ENCODE measurements at places on chromosomes 13 and 19.

- H3K36me3 ChIP-seq, result peaks cover 44% of the 10 kb centered on the region
- H3K27ac ChIP-seq, result no peak overlapping the region
- peaks cover 11% of the 10 kb centered on the region for H3K4me1 ChIP-seq
- DNase-seq, result peak; percentile 63
- H3K27me3 ChIP-seq, result no peaks in the 10 kb centered on the region
- no peak overlapping the region for H3K4me3 ChIP-seq
These were observed 3.6 kb upstream of the LIN7B start for GRCh38 chr19:49110567-49110966.

GRCh38 chr13:113747291-113747833, 11.7 kb upstream of the TMEM255B start:
- H3K4me3 ChIP-seq, result no peak overlapping the region
- no peak overlapping the region for H3K27ac ChIP-seq
- H3K4me1 ChIP-seq, result peaks cover 6% of the 10 kb centered on the region
- H3K27me3 ChIP-seq, result peaks cover 47% of the 10 kb centered on the region
- no peak for DNase-seq

DNA sequence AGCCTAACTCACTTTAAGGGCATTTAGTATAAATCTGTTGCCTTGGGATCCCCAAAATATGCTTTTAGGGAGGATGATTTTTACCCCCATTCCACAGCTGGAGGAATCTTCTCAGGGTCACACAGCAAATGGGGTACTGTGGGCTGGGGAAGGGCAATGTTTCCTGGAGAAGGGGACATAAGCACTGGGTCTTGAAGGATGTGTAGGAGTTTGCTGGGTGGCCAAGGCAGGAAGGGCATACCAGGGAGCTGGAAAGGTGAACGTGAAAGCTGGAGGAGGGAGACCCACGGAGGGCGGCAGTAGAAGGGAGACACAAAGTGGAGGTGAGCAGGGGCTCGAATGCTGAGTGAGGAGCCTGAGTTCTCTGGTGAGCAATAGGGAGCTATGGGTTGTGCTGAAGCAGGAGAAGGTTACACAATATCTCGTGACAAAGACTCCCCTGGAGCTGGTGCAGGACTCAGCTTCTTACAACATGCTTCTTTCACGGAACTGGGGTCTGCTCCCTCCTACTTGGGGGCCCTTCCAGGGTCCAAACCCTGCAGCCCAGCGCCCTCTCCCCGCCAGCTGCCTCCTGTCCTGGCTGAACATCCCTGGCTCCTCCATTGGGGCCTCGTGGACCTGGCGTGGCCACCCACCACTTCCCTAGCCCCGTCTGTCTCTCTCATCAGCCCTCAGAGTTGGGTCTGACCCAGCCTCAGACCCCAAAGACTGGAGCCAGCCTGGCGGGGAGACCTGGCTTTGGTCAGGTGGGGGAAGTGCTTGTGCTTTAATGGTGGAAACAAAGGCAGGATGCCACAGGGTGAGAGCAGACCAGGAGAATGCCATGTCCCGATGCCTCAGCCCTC, 11.1 kb downstream of the CILP2 start:
- H3K27ac ChIP-seq, result no peak overlapping the region
- peaks cover 8% of the 10 kb centered on the region for H3K36me3 ChIP-seq
- H3K4me1 ChIP-seq, result peaks cover 19% of the 10 kb centered on the region
- H3K27me3 ChIP-seq, result peaks cover 53% of the 10 kb centered on the region
- DNase-seq, result peak; percentile 27

DNA sequence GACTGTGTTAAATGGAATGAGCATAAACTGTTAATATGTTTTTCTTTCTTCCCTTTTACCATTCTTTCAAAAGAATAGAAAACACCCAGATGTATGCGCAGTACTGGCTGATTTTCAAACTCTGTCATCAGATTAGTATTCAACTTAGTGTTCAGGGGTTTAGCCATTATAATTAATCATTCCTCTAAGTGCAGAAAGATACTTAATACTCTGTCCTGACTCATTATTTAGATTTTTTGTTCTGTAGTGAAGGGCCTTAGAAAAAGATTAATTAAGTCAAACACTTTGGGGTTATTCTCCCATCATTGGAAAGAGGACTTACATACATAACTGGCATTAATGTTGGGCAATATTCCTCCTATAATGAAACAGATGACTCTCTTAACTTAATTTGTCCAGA, 1316.7 kb upstream of the SLC10A2 start:
- no peaks in the 10 kb centered on the region for H3K36me3 ChIP-seq
- no peak overlapping the region for H3K27ac ChIP-seq
- H3K4me3 ChIP-seq, result no peak overlapping the region
- H3K4me1 ChIP-seq, result peaks cover 2% of the 10 kb centered on the region

DNA sequence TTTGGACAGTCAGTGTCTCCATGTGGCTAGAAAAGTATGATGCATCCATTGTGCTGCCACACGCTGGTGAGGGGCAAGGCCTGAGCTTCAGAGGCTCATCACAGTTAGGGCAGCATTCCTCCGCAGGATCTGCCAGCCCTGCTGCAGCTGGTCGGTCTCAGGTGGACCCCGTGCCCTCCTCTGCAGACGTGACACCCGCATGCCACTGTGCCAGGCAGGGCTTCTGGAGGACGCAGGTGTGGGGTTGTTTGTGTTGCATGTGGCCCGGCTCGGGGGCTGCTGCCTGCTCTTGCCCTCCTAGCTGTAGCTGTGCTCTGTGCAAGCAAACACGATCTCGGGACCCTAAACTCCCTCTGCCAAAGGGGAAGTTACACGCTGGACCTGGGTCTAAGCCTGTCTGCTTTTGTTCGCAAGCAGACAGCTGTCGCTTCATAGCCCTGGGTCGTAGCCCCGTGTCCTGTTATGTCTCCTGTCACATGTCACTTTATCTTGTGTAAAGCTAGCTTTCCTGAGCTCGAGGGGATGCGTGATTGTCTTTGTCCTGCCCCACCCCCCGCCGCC, 45.3 kb downstream of the SLC7A9 start:
- peaks cover 39% of the 10 kb centered on the region for H3K27me3 ChIP-seq
- no peak overlapping the region for H3K4me3 ChIP-seq
- DNase-seq, result no peak
- H3K36me3 ChIP-seq, result no peaks in the 10 kb centered on the region
- no peak overlapping the region for H3K27ac ChIP-seq

- H3K4me3 ChIP-seq, result no peak overlapping the region
- no peak overlapping the region for H3K27ac ChIP-seq
- no peaks in the 10 kb centered on the region for H3K27me3 ChIP-seq
- H3K36me3 ChIP-seq, result peaks cover 12% of the 10 kb centered on the region
- no peak for DNase-seq
- H3K4me1 ChIP-seq, result peaks cover 7% of the 10 kb centered on the region
These were observed 19.8 kb downstream of the ADPRHL1 start for GRCh38 chr13:113433391-113433916.

DNA sequence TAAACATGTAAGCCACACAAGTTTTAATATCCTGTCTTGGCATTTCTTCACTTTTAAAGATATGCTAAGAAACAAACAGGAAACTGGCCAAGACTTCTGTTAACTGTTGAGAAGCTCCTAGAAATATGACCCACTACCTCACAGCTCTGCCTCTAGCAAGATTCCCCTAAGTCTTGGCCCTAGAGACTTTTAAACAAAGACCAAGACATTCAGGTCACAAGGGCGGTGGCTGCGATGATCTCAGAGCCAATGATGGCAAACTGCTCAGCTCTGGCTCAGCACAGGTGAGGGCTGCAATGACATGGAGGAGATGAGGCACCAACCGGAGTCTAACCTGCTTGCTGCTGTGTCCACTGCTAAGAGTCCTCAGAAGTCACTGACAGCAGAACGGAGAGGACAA, 114.8 kb downstream of the SUCLA2 start:
- H3K4me1 ChIP-seq, result no peaks in the 10 kb centered on the region
- no peaks in the 10 kb centered on the region for H3K27me3 ChIP-seq
- H3K27ac ChIP-seq, result no peak overlapping the region
- no peak for DNase-seq
- no peaks in the 10 kb centered on the region for H3K36me3 ChIP-seq

GRCh38 chr19:47512183-47512947, 2.5 kb downstream of the NAPA start:
- peaks cover 11% of the 10 kb centered on the region for H3K36me3 ChIP-seq
- H3K4me3 ChIP-seq, result peak overlapping the region; percentile 20
- H3K27ac ChIP-seq, result peak overlapping the region; percentile 53

DNA sequence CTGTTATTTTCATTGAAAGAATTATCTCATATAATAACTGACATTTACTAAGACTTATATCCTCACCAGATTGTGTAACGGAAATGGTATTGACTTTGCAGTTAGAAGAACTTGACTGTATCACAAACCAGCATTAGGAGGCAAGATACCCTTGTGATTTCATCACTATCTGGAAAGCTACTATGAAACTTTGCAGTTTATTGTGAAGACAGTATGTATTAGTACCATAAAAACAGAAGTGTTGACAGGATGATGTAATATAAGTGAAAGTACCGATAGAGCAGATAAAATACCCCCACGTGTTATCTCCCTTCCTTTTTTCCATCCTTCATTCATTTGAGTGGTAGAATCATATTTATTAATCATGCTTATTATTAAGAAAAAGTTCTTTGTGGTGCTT, 365.7 kb upstream of the KLHL1 start:
- H3K27ac ChIP-seq, result no peak overlapping the region
- H3K4me1 ChIP-seq, result no peaks in the 10 kb centered on the region
- no peaks in the 10 kb centered on the region for H3K36me3 ChIP-seq
- no peaks in the 10 kb centered on the region for H3K27me3 ChIP-seq
- H3K4me3 ChIP-seq, result no peak overlapping the region

DNA sequence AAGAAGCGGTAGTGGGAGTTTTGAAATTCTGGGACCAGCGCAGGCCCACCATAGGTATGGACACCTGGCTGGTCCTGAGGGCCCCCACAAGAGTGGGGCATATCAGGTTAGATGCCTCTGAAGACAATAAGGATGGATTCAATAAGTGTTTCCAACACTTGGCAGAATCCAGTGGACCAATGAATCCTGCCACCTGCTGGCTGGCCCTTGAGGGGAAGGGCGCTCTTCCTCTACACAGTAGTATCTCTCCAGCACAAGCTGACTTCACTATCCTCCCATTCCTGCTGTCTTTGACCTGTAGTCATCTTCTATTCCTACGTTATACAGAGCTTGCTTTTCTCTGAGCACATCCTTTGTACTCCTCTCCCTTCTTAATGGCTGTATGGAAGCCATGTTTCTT, 199.7 kb upstream of the TSHZ3 start:
- no peaks in the 10 kb centered on the region for H3K36me3 ChIP-seq
- H3K27me3 ChIP-seq, result peaks cover 40% of the 10 kb centered on the region
- no peak overlapping the region for H3K4me3 ChIP-seq
- H3K4me1 ChIP-seq, result no peaks in the 10 kb centered on the region
- DNase-seq, result peak; percentile 30
- H3K27ac ChIP-seq, result no peak overlapping the region

GRCh38 chr19:29323021-29323430, 110.1 kb upstream of the UQCRFS1 start:
- H3K4me3 ChIP-seq, result no peak overlapping the region
- H3K27me3 ChIP-seq, result no peaks in the 10 kb centered on the region
- H3K36me3 ChIP-seq, result no peaks in the 10 kb centered on the region
- DNase-seq, result no peak

DNA sequence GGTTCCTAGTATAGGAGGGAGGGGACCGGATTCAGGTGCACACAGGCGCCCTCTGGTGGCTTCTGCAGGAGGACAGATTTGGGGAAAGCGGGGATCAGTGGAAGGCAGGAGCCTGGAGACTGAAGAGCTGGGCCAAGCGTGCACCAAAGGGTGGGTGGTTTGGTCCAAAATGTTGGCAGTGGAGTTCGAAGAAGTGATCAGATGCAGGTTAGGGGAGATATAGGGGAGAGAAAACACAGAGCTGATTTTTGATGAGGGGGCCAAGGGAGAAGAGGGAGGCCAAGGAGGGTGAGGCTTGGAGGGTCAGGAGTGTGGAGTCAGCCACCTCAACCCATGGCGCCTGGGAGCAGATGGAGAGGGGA, 6.8 kb upstream of the CARM1 start:
- no peaks in the 10 kb centered on the region for H3K27me3 ChIP-seq
- no peaks in the 10 kb centered on the region for H3K36me3 ChIP-seq
- peak overlapping the region; percentile 25 for H3K4me3 ChIP-seq

DNA sequence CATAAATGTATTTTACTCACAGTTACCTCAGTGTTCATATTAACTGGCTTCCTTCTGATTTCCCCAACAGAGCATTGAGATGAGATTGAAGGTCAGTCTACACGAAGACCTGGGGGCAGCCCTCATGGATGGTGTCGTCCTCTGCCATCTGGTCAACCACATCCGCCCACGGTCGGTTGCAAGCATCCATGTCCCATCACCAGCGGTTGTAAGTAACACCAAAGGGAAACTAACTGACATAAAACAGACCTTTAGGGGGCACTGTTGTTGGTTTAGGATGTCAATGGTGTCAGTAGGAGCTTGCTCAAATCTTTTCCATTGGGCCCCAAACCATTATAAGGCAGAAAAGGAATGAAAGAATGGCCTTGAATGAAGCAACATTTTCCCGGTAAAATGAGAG, 68.2 kb downstream of the ESD start:
- no peaks in the 10 kb centered on the region for H3K4me1 ChIP-seq
- peak; percentile 12 for DNase-seq
- H3K4me3 ChIP-seq, result no peak overlapping the region

DNA sequence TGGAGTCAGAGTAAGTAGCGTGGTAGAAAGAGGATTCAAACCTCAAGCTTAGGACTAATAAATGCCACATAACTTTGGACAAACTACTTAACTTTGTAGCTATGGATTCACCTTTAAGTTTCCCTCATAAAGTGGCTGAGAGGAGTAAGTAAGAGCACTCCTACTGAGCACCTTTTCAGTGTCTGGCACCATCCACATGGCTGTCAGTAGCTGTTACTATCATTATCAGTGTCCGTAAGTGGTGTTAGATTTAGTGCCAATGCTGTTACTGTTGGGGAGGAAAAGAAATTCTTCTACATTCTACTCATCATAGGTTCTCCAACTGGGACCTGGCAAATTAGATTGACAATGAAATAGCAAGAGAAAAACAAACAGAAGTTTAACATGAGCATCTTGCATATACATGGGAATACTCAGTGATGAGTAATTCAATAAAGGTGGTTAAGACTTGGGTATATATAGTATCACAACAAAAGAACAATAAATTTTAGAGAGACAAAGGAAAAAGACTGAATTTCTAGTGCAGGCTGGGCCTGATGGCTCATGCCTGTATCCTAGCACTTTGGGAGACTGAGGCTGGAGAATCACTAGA, 165.6 kb upstream of the NBEA start:
- H3K4me1 ChIP-seq, result no peaks in the 10 kb centered on the region
- no peak overlapping the region for H3K4me3 ChIP-seq
- DNase-seq, result no peak
- no peaks in the 10 kb centered on the region for H3K27me3 ChIP-seq

DNA sequence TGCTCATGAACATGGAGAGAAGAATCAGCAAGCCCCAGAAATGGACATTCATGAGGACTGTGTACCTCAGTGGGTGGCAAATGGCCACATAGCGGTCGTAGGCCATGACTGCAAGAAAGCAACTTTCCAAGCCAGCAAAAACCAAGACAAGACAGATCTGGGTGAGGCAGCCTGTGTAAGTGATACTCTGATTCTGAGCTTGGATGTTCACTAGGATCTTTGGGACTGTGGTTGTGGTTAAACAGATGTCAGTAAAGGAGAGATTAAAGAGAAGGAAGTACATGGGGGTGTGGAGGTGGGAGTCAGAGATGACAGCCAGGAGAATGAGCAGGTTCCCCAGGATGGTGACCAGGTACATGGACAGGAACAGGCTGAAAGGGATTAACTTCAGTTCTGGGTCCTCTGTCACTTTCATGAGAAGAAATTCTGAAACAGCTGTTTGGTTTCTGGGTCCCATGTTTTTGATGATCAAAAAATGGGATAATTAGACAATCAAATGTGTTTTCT, at the start of gene OR7G1:
Gene OR7G1 (minus strand): TSS at position 457 of the 507 bp plus-strand sequence. CDS start 0 bp downstream, at position 457.
- H3K4me1 ChIP-seq, result no peaks in the 10 kb centered on the region
- H3K27ac ChIP-seq, result no peak within 1 kb of the TSS
- H3K4me3 ChIP-seq, result no peak within 1 kb of the TSS
- H3K27me3 ChIP-seq, result no peaks in the 10 kb centered on the region
- H3K36me3 ChIP-seq, result no peaks in the 10 kb centered on the region
